Forelimb muscle (tissue), 1 donor: ENCODE measurements at places on chromosomes 3 and 15. TPM values are rescaled to one million over a fixed set of nuclear protein-coding genes. Genes with fewer than 3 reads are reported as not detected.

Gene COPS2
- 102 TPM for polyA plus RNA-seq

Gene GXYLT2
- 28.2 TPM for polyA plus RNA-seq

Gene MCCC1
- 14.9 TPM for polyA plus RNA-seq

Gene HLTF
- polyA plus RNA-seq: 17.5 TPM

Gene FAM3D
- polyA plus RNA-seq: not detected

Gene TP63
- 11.6 TPM for polyA plus RNA-seq

Gene SV2B
- 3.0 TPM for polyA plus RNA-seq

Gene UNC45A
- polyA plus RNA-seq: 23.2 TPM

Gene RABL3
- polyA plus RNA-seq: 16.9 TPM

Gene FMN1
- 0.90 TPM for polyA plus RNA-seq

Gene PSTPIP1
- 2.7 TPM for polyA plus RNA-seq

Gene PPARG
- polyA plus RNA-seq: 2.8 TPM

Gene TLR9
- 0.44 TPM for polyA plus RNA-seq

Gene RPP25
- 0.75 TPM for polyA plus RNA-seq

Gene POPDC2
- 38.2 TPM for polyA plus RNA-seq

Gene CSK
- 31.7 TPM for polyA plus RNA-seq

Gene TMCO5A
- polyA plus RNA-seq: not detected

Gene ZNF710
- polyA plus RNA-seq: 19.2 TPM

Gene GRK7
- polyA plus RNA-seq: 0.10 TPM

Gene TNNC1
- 671 TPM for polyA plus RNA-seq

Gene GPR27
- polyA plus RNA-seq: 3.0 TPM

Gene ARHGAP11A
- polyA plus RNA-seq: 14.4 TPM

Gene ATP13A4
- polyA plus RNA-seq: 0.48 TPM

Gene ISLR
- polyA plus RNA-seq: 142 TPM

Gene FILIP1L
- 50.9 TPM for polyA plus RNA-seq

Gene WDR76
- 6.3 TPM for polyA plus RNA-seq

Gene CGNL1
- polyA plus RNA-seq: 8.3 TPM

Gene GABRB3
- polyA plus RNA-seq: 1.0 TPM

Gene PPP1R14D
- polyA plus RNA-seq: 0.19 TPM

Gene FBXW12
- 0.15 TPM for polyA plus RNA-seq

Gene GALNT15
- 1.1 TPM for polyA plus RNA-seq

Gene TOPBP1
- 25.1 TPM for polyA plus RNA-seq

Gene ARGFX
- not detected for polyA plus RNA-seq

Gene NPAP1
- polyA plus RNA-seq: 0.09 TPM

Gene SEMA3B
- polyA plus RNA-seq: 36.7 TPM

Gene NR2E3
- 7.4 TPM for polyA plus RNA-seq

Gene AHSG
- polyA plus RNA-seq: not detected

Gene BCL2A1
- polyA plus RNA-seq: 0.28 TPM

Gene PLIN1
- 0.32 TPM for polyA plus RNA-seq

Gene CP
- polyA plus RNA-seq: 1.3 TPM

Gene GOLGA6A
- 0.53 TPM for polyA plus RNA-seq

Gene TRANK1
- polyA plus RNA-seq: 3.9 TPM

Gene GPR171
- not detected for polyA plus RNA-seq

Gene MINAR1
- 1.3 TPM for polyA plus RNA-seq

Gene PRICKLE2
- 6.9 TPM for polyA plus RNA-seq

Gene ATP8B4
- 1.9 TPM for polyA plus RNA-seq

Gene CYP11A1
- 1.0 TPM for polyA plus RNA-seq

Gene DGKG
- 3.1 TPM for polyA plus RNA-seq
